Breast epithelium (tissue), 4 donors: ENCODE measurements at places on chromosomes 5 and 9. TPM values are rescaled to one million over a fixed set of nuclear protein-coding genes. Genes with fewer than 3 reads are reported as not detected.

Gene PRSS3
- 0.33 TPM for total RNA-seq

Gene ZFP2
- 2.1 TPM for total RNA-seq

Gene HTR1A
- total RNA-seq, result not detected

Gene IL33
- 12.4 TPM for total RNA-seq
